ENCODE measurements at places on chromosomes 12 and 14.

DNA sequence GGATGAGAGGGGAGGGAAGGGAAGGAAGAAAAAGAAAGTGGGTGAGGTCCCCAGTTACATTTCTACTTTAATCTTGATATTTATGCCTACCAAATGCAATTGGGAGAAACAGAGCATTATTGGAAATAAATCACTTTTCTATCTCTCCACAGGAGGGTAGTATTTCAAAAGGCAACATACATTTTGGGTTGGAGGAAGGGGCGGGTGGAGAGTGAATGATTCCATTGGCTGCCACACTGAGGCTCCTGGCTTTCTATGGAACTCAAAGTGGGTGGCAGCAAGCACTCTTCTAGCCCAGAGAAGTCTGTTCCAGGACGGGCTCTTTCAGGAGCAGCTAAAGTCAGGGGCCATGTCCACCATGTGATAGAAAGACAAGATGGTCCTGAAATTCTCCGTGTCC is 441.3 kb downstream of the DAD1 start:
- no peak for DNase-seq

GRCh38 chr12:104055686-104056388 is 5.8 kb upstream of the GLT8D2 start:
- no peak for DNase-seq

DNA sequence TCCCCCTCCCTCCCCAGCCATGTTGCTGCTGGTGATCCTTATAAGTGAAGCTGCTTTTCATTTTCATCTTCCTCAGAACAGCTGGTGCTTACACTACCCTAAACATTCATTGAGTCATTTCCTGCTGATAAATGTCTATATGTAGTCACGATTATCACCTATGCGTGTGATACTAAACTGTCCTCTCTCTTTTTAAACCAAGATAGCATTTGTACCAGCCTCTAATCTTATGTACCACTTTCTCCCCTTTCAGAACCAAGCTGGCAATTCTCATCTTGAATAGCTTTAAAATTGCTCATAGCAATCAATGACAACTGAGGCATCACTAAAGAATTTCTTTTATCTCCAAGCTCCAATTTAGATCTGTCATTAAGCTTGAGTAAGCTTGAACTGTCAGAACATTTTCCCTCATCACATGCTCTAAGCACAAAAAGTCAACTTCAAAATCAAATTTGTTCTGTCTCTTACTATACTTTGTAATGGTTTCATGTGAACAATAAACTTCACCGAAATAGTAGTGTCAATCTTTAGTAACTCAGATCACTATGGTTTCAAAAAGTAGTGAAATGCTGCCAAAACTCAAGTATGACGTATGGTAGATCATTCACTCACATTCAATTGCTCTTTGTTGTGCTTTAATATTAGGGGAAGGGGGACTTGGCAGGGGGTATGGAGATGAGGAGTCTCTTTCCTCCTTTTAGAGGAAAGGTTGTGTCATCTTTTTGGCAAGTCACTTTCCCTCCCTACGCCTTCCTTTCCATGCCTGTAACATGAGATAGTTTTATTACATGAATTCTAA is 178.1 kb upstream of the NOVA1 start:
- DNase-seq, result no peak

GRCh38 chr12:26077915-26078702 is 46.7 kb downstream of the BHLHE41 start:
- DNase-seq, result no peak

GRCh38 chr14:101184104-101184455 is 280.6 kb upstream of the RTL1 start:
- no peak for DNase-seq

DNA sequence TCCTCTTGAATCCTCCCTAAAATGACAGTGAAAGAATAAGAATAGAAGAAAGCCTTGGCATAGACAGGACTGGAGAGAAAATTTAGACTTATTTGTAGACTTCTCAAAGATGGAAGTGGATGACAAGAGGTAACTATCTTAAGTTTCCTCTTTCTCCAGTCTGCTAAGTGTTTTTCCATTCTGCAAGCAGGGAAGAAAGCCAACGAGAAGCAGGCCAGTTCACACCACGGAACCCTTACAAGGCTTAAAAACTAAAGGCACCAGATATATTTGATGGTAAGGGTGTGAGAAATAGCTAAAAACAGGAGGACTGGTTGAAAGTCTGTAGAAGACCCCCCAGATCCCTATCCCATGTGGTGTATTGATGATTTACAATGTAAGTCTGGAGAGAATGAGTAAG is 82.9 kb upstream of the GPHB5 start:
- DNase-seq, result no peak

Data from activated CD4-positive, alpha-beta T cell treated with anti-CD3 and anti-CD28 coated beads for 4 hours (primary cell).